ENCODE measurements at places on chromosomes 4 and X.

DNA sequence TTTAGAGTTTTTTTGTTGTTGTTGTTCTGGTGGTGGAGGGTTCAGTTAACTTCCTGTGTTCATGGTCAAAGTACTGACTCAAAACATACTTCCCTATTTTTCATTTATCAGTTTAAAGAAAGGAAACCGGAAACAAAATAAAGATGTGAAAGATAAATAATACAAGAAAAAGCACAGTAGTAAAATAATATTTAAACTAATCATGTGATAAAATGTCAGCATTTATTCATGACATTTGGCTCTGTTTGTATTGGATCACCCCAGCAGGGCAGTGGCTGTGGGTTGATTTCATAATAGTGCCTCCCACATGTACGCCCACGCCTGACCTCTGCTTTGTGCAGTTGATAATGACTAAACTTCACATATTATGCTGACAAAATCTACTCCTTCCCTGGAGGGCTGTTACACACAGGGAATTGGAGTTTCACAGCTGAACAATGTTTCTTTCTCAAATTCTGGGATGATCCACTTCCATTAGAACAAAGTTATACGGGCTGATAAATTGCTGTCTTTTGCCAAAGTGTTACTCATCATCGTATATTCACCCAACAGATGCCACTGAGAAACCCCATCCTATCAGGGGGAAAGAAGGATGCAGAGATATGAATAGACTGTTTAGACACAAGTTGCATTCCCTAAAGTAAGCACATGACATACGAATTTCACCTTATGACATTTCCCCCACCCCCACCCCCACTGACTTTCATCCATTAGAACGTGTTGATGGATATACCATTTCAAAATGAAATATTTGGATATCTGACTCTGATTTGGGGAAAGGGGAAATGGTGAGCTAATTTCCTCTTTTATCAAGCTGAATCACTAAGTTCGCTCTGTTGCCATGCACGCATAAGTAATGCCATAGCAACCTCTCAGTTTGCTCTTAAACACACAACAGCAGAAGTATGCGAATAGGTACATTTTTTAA, 48.3 kb downstream of the AMELX start:
- DNase-seq = no peak

DNA sequence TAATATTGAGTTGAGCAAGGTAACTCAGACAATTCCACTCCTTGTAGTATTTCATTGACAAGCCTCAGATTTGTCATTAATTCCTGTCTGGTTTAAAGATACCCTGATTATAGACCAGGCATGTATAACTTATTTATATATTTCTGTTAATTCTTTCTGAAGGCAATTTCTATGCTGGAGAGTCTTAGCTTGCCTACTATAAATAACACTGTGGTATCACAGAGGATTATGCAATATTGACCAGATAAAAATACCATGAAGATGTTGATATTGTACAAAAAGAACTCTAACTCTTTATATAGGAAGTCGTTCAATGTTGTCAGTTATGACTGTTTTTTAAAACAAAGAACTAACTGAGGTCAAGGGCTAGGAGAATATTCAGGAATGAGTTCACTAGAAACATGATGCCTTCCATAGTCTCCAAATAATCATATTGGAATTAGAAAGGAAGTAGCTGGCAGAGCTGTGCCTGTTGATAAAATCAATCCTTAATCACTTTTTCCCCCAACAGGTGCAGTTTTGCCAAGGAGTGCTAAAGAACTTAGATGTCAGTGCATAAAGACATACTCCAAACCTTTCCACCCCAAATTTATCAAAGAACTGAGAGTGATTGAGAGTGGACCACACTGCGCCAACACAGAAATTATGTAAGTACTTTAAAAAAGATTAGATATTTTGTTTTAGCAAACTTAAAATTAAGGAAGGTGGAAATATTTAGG, 821 bp downstream of the CXCL8 start:
- no peak for DNase-seq

DNA sequence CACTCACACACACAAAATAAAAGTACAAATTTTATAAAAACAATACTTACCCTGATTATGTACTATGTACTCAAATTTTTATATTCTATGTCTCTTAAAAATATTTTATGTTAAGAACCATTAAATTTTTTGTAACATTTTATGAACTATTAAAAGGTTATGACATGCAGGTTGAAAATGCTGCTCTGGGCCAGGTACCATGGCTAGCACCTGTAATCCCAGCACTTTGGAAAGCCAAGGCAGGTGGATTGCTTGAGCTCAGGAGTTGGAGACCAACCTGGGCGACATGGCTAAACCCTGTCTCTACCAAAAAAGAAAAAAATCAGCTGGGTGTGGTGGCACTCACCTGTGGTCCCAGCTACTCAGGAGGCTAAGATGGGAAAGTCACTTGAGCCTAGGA, 29.4 kb upstream of the SPINK2 start:
- no peak for DNase-seq

GRCh38 chr4:48602222-48602621, 112.2 kb downstream of the ZAR1 start:
- DNase-seq = no peak

GRCh38 chrX:40104630-40104984, 6.8 kb upstream of the BCOR start:
- DNase-seq = no peak

GRCh38 chrX:138150709-138151108, 560.8 kb downstream of the FGF13 start:
- DNase-seq = no peak

DNA sequence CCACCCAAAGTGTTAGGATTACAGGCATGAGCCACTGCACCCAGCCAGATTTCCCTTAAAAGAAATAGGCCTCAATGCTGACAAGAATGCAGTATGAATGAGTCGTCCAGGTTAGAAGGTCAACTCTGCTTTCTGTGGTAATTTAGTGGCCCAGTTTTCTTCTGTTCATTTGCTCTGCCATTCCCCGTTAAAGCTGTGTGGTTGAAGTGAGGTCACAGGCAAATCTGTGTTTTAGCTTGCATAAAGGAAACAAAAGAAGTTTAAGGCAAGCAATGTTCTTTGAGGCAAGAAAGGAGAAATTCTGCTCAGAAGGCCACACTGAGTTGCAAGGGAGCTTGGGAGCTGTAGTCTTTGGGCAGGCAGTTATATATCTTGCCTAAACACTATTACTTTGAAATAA, 176.8 kb downstream of the LARP7 start:
- DNase-seq = no peak

GRCh38 chr4:172129593-172129992, 316.4 kb downstream of the GALNTL6 start:
- no peak for DNase-seq

GRCh38 chrX:46733226-46733625, 25.7 kb downstream of the SLC9A7 start:
- no peak for DNase-seq

- DNase-seq = no peak
Measured at GRCh38 chrX:103531002-103531401, 11.7 kb upstream of the RAB40A start.

DNA sequence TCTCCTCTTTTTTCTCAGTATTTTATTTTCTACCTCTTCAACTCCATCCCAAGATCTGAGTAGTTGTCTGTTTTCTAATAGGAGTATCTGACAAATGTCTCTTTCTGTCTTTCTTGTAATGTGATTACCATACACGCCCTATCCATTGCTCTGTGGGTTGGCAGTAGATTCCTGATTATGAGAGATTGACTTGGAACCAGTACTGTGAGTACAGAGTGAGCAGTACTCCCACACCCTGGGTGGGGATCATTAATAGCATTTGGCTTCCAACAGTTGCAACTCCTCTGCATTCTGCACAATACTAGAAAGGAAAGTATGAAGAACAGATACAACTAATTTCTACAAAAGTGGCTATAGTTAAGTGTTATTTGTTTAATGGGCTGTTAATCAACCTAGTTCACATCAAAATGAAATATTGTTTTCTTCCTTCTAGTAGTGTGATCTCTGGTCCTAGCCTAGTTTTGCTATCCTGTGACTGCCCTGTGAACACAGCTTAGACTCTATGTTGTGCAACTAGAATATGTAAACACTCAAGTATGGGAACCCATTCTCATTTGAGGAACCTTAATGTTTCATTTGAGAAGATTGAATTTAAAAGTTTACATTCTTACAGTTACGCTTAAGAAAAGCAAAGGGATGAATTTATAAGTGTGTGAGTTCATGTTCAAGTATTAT, 112.9 kb downstream of the PTPN13 start:
- no peak for DNase-seq

- no peak for DNase-seq
Measured at GRCh38 chrX:123959281-123960063, 2.0 kb upstream of the STAG2 start.

GRCh38 chr4:188012426-188012945, 16.9 kb downstream of the ZFP42 start:
- no peak for DNase-seq

- DNase-seq = no peak
Measured at GRCh38 chrX:39952989-39953388, 144.8 kb downstream of the BCOR start.

GRCh38 chrX:71105628-71106027, 912 bp downstream of the CXorf65 start:
- DNase-seq = no peak

Data from GM19239 (cell line).